Right renal cortex interstitium (tissue), 3 donors: ENCODE measurements at places on chromosomes 3 and 15.

GRCh38 chr3:16494814-16495431 lies 18.6 kb downstream of the RFTN1 start:
- no peak for DNase-seq

DNA sequence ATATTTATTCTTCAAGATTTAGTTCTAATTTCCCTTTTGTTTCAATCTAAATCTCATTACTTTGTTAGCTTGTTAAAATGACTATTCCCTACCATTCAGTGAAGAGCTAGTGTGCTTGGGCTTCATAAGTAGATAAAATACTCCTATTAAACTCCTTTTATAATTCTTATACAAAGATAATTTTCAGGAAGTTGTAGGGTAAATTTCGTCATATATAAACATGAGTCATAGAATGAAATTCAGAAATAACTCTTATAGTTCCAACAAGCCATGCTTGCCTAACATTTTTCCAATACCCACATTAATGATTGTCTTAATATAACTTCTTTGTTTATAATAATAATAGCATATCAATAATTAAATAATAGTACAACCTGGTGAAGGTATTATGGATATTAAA lies 407.3 kb downstream of the NAALADL2 start:
- no peak for DNase-seq

- no peak for DNase-seq
Observed at GRCh38 chr15:39248204-39248603, 332.7 kb upstream of the THBS1 start.

DNA sequence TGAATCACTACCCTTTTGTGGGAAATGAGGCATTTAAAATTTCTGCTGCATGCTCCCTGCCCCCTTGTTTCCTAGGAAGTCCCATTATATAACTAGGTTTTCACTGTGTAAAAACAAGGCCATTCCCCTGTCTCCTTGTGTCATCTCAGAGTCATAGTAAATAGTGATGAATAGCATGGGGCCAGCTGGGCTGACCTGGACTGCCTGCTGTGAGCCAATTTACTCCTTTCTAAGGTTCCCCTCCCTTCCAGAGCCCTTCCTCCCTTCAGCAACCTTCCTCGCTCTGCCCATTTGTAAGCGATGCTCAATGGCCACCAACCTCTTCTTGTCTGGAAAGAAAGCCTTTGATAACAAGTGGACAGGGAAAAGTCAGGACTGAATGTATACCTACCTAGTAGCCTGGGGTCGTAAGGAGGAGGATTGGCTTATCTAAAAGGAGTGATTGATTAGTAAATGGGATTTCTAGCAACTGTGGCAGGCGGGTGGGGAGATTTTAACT lies 11.7 kb downstream of the ITGA11 start:
- no peak for DNase-seq

GRCh38 chr15:78265752-78266224 lies 1.4 kb downstream of the DNAJA4 start:
- DNase-seq: no peak

DNA sequence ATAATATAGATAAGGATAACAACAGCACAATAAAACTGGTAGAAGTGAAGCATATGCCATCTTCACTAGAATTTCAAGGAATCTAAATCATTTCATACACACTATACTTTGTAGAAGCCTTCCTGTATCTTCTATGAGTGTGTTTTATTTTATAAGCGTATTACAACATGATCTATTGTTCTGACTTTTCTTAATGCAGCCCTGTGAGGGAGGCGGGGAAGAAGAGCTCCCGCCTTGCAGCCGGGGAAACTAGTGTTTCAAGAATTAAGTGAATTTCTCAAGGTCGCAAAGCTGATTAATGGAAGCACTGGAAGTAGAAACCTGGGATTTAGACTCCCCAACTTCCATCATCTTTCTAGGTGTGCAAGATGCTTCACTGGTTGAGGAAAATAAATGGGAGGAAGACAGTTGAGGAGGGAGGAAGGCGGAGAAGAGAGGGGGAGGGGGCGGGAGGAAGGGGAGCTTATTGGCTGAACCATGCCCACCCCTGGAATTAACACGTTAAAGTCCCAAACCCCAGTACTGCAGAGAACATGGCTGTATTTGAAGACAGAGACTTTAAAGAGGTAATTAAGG lies 32.9 kb downstream of the VGLL4 start:
- DNase-seq: no peak

GRCh38 chr15:22257047-22258008 lies 177.0 kb downstream of the OR4M2 start:
- no peak for DNase-seq
